ENCODE measurements at places on chromosomes 6 and 20.

- no peak for DNase-seq
Observed at GRCh38 chr6:5679270-5679669, 327.5 kb downstream of the NRN1 start.

- no peak for DNase-seq
Observed at GRCh38 chr6:26592649-26593048, 4.1 kb upstream of the ABT1 start.

DNA sequence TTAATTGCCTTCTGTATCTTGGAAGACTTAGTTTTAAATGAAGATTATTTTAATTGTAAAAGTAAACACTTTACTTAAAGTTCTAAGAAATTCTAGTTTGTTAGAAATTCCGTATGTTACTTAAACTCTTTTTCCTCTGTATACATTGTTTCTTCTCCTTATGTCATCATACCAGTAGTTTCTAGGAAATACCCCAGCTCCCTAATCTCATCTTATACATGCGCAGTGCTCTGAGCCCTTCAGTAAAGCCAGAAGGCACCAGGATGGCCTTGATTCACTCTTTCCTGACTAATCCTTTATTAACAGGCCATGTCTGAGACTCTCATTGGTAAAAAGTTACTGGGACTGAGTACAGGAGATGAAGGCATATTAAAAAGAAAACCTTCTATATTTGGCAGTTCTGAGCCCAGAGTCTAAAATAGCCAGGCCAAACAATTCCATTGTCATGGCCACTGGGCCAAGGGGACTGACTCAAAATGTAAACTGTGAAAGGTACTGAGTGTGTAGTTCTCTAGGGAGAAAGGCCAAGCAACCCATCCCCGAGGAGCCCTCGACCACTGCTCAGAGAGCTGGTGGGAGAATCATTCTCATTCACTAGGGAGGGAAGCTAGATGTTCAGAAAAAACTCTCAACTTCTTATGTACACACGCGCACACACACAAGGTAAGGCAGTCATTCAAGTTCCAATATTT is 25.0 kb downstream of the SLC22A1 start:
- no peak for DNase-seq

GRCh38 chr6:76840865-76841264 is 622.4 kb downstream of the HTR1B start:
- no peak for DNase-seq

- DNase-seq: no peak
Observed at GRCh38 chr20:516799-517198, 26.8 kb downstream of the CSNK2A1 start.

All from GM06990 (cell line).